ENCODE measurements at places on chromosomes 16 and 17.

- DNase-seq = no peak
Measured at GRCh38 chr17:58005728-58006559, 1.1 kb downstream of the SRSF1 start.

GRCh38 chr17:19642373-19642893 is 6.1 kb upstream of the ALDH3A2 start:
- DNase-seq = peak; percentile 16

- no peak for DNase-seq
Measured at GRCh38 chr17:33240362-33240761, 52.7 kb downstream of the ASIC2 start.

- DNase-seq = no peak
Measured at GRCh38 chr16:21276090-21276489, 2.0 kb downstream of the CRYM start.

GRCh38 chr17:7307686-7308624 is 527 bp downstream of the EIF5A start:
- peak; percentile 62 for DNase-seq

DNA sequence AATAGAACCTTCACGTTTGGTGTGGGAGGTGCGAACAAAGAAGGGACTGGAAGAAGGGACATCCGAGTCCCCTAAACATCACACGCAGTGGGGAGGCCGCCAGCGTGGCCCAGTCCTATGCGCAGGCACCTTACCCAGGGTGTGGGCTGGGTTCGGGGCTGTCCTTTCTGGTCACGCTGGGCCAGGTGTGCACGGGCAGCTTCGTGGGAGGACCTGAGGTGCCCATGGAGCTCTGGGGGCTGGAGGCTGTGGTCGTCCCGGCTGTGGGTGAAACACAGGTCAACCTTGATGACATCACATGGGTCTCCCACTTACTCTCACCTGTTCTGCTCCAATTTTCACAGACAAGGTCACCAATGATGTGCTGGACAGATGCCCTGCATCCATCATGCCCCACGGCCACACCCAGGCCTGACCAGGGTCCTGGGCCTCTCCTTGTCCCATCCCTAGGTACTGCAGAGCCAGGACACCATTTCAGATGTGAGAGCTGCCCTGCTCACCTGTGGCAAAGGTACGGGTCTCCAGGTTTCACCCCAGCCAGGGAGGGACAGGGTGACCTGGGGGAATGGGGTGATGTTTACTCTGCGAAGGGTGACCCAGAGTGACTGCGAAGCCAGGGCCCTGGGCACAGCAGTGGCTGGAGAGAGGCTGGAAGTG is 3.1 kb downstream of the CD300C start:
- no peak for DNase-seq

DNA sequence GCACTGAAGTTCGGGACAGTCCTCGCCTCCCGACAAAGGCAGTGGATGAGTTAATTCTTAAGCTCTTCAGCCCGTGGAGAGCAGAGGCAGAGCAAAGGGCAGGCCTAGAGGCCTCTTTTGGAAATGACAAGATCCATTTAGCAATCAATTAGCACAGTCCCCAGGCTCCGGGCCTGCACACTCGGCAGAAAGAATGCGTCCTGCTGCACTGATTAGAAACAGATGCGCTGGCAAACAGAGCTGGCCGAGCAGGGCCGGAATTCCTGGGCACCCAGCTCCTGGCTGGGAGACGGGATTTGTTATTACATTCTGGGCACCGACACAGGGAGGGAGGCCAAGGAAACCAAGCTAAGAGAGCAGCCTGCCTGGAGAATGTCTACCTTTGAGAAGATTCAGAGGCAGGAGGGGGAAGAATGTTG is 162.9 kb downstream of the COPRS start:
- DNase-seq = no peak

- no peak for DNase-seq
Measured at GRCh38 chr16:4522051-4522581, 16.5 kb downstream of the CDIP1 start.

DNA sequence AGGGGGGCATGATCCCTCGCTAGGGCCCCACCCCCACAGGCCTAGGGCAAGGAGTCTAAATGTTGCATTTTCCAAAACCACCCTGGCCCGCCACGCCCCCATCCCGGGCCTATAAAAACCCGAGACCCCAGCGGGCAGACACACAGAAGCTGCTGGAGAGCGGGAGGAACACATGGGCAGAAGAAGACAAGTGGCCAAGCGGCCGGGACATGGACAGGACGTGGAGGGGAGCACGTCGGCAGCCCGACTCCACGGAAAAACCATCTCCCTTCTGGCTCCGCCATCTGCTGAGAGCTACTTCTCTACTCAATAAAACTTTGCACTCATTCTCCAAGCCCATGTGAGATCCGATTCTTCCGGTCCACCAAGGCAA is 34.1 kb upstream of the ENPP7 start:
- no peak for DNase-seq

- DNase-seq = no peak
Measured at GRCh38 chr17:81440051-81440471, 44.8 kb downstream of the BAHCC1 start.

DNA sequence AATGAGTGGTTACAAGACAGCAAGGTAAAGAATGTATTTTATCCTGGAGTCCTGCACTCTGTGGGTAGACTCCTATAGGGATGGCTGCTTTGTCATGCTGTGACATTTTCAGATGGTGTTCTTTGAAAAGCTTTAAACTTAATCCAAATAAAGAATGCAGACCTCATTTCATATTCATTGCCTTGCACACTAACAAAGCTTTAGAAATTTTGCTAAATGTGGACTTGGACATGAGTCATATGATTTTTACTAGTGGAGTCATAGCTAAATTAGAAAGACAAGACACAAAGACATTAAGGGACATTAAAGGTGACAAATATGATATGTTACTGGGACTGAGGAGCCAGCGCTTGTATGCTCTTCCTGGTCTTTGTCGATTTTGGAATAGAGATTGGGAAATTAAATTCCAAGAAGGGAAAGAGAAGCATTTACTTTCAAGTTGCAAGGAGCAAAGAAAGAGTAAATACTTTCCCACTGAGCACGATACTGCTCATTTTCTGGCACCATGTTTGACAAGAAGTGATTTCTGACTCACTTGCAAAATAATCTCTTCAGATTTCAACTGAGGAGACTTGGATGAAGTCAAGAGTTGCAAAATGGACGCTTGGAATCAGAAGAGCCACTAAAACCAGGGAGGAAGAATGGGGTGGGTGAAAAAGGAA is 152.9 kb upstream of the MYOCD start:
- no peak for DNase-seq

GRCh38 chr17:44200478-44201155 is 933 bp upstream of the ATXN7L3 start:
- DNase-seq = no peak

GRCh38 chr17:19296786-19297778 is 59.9 kb downstream of the EPN2 start:
- DNase-seq = peak; percentile 18

DNA sequence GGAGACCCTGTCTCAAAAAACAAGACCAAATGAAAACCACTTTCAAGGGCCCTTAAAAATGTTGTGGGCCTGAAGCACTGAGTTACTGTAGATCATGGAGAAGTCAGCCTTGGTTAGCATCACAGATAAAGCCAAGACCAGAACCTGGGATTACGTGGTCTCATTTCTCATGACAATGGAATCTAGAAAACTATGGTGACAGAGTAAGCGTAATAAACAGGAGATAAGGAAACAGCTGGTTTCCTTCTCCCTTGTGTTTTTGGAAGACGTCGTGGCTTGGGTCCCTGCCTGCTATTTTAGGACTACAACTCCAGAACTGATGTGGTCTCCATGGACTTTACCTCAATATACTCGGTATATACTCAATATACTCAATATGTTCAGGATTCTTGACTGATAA is 180.7 kb upstream of the ZFHX3 start:
- DNase-seq = no peak

DNA sequence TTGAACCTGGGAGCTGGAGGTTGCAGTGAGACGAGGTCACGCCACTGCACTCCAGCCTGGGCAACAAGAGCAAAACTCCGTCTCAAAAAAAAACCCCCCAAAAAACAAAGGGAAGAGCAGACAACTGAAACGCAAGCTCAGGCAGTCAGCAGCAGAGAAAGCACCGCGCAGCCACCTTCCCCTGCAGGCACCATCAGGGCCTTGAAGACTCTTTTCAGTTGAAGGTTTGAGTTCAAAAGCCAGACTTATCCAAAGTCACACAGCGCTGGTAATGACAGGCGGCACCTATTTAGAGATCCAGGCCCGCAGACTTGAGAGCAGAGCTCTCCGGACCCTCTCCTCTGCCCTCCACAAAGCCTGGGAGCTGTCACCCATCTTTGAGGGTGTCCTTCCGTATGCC is 11.1 kb downstream of the ZBTB4 start:
- DNase-seq = no peak

DNA sequence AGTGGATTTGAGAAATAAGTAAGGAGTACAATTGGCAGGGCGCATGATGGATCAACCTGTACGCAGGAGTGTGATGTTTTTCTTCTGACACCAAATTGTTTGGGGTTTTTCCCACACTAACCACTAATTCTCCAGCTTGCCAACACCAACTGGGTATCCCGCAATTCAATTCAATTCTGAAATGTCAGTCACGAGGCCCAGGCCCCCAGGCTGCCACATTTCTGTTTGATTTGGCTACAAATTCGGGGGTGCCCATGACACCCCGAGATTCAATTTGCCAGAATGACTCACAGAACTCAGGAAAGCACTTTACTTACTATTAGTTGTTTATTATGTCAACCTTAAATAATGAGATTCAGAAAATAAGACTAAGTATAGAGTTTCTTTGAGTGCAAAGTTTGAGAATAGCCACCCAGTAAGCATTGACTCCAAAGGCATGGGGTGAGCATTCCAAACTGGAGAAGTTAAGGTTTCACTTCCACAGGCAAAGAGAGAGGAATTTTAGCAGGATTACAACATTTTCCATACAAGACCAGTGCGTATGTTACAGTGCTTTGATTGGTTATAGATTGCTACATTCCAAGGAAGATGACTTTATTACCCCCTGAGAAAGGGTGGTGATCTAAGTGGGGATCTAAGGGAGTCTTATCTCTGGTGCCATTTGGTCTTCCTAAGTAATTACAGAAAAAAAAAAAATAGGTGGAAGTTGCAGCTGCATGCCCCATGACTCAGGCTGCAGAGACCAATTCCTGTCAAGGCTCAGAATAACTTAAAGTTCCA is 11.5 kb downstream of the SLC46A1 start:
- DNase-seq = no peak

- DNase-seq = no peak
Measured at GRCh38 chr16:65181071-65181561, 59.3 kb upstream of the CDH11 start.

GRCh38 chr17:48553826-48554225 is 8.9 kb upstream of the HOXB2 start:
- no peak for DNase-seq

- no peak for DNase-seq
Measured at GRCh38 chr16:9254863-9255262, 163.4 kb downstream of the HAPSTR1 start.

GRCh38 chr16:57938936-57939871 is 31.7 kb downstream of the CNGB1 start:
- no peak for DNase-seq

GRCh38 chr16:50737420-50737959 is 4.4 kb upstream of the CYLD start:
- peak; percentile 42 for DNase-seq

DNA sequence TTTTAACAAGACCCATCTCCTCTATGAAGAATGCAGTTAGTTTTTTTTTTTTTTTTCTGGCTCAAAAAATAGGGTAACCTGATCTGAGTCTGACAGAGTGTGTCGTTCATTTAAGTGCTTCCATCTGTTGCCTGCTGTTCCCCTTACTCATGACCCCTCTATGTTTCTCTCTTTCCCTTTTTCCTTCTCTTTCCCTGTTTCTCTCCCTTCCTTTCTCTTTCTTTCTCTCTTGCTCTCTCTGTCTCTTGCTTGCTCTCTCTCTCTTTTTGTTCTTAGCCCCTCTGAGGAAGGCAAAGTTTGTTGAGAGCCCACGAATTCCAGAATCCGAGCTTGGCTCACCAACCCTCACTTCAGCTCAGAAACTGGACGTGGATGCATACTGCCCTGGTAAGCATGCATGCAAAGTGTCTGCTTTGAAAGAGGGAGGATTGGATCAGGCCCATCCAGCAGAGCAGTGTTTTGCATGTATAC is 185.0 kb downstream of the TANC2 start:
- no peak for DNase-seq

DNA sequence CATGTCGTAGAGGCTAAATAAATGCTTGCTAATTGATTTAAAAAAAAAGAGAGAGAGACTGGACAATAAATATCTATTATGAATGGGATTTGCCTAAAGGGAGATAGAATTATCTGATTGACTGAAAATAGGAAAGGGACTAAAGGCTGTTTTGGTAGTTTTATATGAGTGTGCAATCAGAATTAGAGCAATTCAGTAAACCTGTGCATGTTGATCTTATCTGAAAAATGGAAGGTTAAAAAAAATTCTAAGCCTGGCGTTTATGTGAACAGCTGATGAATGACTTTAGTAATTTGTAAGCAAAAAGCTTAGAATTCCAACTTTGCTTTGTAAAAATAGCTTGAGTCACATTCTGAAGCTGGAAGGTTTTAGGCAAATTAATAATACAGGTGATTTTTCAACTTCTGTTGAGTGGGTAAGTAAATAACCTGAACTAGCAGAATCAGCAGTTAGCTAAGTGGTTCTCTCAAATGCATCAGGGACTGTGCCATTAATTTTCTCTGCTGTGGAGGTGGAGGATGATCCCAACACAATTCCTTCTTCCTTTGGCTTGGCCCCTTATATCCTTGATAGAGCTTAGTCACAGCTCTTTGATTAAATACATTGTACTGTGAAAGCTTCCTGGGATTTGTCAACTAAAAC is 254.4 kb downstream of the PHKB start:
- DNase-seq = no peak

GRCh38 chr17:36602924-36603384 is 1.6 kb downstream of the MRM1 start:
- DNase-seq = peak; percentile 61

DNA sequence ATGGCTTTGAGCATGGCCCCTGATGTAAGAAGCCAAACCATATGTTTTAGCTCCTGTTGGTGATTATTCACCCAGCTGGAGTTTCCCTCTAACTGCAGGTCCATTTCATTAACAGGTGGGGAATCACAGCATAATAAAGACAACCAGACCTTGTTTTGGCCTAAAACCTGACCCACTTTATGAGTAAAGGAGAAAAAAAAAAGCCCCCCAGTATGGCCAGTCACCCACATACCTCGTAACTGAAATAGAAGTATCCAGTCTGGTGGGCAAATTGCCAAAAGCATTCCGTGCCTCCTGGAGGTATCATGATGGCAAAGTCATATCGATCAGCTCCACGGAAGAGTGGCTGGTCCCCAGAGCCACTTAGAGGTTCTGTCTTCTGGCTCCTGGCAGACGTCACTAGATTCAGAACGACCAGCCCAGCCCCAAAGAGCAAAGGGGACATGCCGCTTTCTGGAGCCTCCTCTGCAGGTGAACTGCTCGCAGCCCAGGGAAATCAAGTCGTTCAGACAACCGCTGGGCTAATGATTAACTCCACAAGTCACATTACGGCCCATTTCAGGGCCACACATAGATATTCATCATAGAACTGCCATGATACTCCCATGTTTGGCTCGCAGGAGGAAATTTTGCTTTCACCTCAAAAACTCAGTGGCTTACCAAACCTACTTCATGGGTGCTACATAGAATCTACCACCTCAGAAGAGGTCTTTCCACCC is at the start of gene TMED6:
Gene TMED6 (minus strand): TSS at position 478 of the 719 bp plus-strand sequence. CDS start 33 bp downstream, at position 445.
- no peak for DNase-seq

GRCh38 chr16:12141073-12141951 is 164.8 kb downstream of the SNX29 start:
- peak; percentile 28 for DNase-seq
